Daoy (cell line): ENCODE measurements at places on chromosomes 6 and 20. TPM values are rescaled to one million over a fixed set of nuclear protein-coding genes. Genes with fewer than 3 reads are reported as not detected.

DNA sequence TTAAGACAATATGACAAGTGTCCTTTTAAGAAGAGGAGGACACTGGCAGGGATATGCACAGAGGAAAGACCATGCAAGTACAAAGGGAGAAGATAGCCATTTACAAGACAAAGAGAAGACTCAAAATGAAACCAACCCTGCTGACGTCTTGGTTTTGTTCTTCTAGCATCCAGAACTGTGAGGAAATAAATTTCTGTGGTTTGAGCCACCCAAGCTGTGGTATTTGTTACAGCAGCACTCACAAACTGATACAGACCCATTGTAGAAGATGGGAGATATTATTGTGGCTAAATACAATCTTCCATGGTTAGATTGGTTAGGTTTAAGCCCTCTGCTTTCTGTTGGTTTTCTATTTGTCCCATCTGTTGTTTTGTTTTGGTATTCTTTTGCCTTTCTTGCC lies 88.6 kb upstream of the SLC35F1 start:
- no peak for DNase-seq

GRCh38 chr20:52103335-52103912 lies 88.2 kb downstream of the ZFP64 start:
- DNase-seq, result peak; percentile 35

Gene SALL4
- total RNA-seq, result 0.83 and 0.86 TPM in 2 replicates

DNA sequence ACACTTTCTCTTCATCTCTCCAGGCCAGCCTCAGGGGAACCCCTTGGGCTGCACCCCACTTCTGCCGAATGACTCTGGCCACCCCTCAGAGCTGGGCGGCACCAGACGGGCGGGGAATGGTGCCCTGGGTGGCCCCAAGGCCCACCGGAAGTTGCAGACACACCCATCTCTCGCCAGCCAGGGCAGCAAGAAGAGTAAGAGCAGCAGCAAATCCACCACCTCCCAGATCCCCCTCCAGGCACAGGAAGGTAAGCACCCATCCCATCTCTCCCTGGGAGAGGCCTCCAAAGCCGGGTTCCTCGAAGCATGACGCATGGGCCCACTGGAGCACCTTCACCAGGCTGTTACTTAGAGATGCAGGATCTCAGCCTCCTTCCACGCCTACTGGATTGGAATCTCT lies 11.3 kb downstream of the MDFI start:
- no peak for DNase-seq

Gene C6orf132
- not detected in 2 replicates for total RNA-seq

DNA sequence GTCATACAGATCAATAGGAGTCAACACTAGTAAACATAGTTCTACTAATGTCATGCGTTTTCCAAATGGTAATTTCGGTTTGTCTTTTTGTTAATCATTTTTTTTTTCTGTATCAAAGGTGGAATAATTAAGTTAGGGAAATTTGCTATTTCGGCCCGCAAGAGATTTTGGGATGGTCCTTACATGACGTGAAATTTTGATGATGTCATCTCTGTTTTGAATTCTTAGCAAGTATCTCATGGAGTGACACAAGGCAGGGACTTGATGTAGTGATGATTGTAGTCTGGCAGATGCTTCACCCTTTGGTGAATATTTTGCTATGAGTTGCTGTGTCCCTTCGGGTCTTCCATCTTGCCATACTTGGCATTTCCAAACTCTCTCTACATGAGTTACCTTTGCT lies 608.0 kb downstream of the BCKDHB start:
- DNase-seq, result no peak

DNA sequence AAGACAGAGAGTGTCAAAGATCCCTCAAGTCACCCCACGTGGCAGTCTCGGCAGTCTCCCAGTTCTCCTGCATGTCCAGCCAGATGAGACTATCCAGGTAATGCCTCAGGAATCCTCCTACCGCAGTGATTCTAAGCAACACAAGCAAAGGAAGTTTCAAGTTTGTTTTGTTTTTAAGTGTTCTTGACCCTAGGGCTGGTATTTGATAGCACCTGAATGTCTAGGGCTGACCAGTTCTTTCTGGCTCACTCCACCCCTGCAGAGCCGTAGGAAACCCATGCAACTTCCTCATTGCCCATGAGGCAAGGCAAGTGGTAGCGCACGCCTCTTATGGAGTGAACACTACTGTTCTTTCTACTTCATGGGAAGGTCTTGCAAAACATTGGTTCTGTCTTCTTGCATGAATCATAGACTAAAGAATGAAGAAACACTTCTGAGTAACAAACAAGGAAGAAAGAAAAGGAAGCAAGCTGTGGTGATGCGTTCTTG lies 24.8 kb upstream of the FOXQ1 start:
- peak; percentile 67 for DNase-seq

Gene SGK2
- 0.06 TPM in 1 of 2 replicates, not detected in the other for total RNA-seq

Gene SRSF12
- total RNA-seq, result 0.36 and 0.51 TPM in 2 replicates

Gene SAMD5
- 2.0 and 2.7 TPM in 2 replicates for total RNA-seq

DNA sequence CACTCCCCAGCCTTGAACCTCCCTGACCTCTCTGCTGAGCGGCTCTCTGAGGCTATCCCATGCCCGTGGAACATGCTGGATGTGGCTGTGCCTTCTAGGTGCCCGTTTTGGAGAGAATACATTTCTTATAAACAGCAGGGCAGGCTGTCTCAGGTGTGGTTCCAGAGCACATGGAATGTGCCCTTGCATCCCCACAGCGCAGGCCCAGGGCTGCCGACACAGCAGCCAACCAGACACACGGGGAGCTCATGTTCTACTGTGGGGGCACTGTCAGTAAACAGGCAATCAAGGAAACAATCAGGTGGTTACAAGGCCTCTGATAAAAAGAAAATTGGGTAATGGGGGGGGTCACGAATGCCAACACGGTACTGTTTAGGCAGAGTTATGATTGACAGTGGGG lies 30.8 kb downstream of the FOXC1 start:
- DNase-seq, result no peak

GRCh38 chr20:45254383-45255262 lies at the start of gene SLPI:
Gene SLPI, minus strand, starts transcription at chr20:45254564. Its CDS starts 21 bp downstream, at chr20:45254543.
- DNase-seq, result peak; percentile 16

DNA sequence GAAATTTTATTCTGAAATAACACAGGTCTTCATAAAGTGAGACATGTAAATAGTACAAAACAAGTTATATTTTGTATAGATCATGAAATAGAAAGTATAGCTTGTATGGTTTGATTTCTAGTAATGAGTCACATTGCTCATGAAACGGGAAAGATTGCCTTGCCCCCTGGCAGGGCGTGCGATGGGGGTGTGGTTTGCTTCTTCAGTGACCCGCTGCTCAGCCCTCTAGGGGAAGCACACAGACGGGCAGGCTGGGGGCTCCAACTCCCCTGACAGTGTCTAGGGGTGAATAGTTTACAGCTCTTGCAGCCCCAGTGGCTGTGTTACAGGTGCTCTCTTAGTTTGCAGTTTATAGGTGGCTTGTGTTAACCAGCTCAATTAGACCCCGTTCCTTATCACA lies 170.5 kb upstream of the RGS17 start:
- peak; percentile 43 for DNase-seq

GRCh38 chr6:125810445-125810844 lies 19.7 kb downstream of the NCOA7 start:
- no peak for DNase-seq

Gene SLC22A1
- 0.23 and 2.8 TPM in 2 replicates for total RNA-seq

GRCh38 chr20:57501461-57502335 lies 23.2 kb downstream of the CTCFL start:
- peak; percentile 49 for DNase-seq

DNA sequence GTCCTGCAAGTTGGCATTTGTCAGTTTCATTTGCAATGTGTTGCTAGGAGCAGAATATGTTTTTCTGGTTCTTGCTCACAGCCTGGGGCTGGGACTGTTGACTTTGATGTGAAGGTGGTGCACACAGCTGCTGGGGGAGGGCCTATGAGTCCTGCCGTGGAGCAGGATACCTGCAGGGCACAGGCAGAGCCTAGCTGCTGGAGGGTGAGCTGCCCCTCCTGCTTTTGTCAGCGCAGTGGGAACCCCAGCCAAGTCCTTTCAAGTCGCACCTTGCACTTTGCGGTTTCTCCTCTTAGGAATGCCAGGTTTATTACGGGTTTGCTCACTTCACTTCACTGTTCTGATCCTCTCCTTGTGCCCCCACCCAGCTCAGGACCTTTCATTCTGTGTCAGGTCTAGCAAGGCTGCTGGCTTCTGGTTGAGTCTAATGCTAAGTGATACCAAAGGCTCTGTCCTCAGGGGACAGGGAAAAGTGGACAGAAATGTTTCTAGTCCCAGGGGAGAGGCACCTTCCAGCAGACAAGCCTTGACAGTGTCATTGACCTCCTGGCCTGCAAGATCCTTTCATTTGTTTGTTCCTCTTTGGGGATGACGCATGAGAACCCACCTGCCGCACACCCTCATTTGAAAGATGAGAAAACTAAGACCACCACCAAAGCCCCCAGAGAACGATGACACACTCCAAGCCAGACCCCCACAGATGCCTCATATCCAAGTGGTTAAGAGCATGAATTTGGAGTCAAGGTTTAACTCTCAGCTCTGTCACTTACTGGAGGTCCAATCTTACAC lies 2.7 kb upstream of the SPO11 start:
- no peak for DNase-seq

Gene MTFR2
- 10.1 and 26.0 TPM in 2 replicates for total RNA-seq

- no peak for DNase-seq
These were observed 161.0 kb downstream of the DHX35 start for GRCh38 chr20:39123185-39123557.

Gene CD109
- 34.0 and 36.6 TPM in 2 replicates for total RNA-seq

GRCh38 chr6:157981395-157982101 lies at the start of gene SYNJ2:
Gene SYNJ2, plus strand, starts transcription at chr6:157981863. Its CDS starts 99 bp downstream, at chr6:157981962.
- peak; percentile 94 for DNase-seq

- DNase-seq, result no peak
These were observed 14.4 kb upstream of the WFDC8 start for GRCh38 chr20:45593498-45593897.

Gene PSMB8
- 108 and 133 TPM in 2 replicates for total RNA-seq

GRCh38 chr6:89172131-89172530 lies 26.3 kb downstream of the PM20D2 start:
- no peak for DNase-seq

DNA sequence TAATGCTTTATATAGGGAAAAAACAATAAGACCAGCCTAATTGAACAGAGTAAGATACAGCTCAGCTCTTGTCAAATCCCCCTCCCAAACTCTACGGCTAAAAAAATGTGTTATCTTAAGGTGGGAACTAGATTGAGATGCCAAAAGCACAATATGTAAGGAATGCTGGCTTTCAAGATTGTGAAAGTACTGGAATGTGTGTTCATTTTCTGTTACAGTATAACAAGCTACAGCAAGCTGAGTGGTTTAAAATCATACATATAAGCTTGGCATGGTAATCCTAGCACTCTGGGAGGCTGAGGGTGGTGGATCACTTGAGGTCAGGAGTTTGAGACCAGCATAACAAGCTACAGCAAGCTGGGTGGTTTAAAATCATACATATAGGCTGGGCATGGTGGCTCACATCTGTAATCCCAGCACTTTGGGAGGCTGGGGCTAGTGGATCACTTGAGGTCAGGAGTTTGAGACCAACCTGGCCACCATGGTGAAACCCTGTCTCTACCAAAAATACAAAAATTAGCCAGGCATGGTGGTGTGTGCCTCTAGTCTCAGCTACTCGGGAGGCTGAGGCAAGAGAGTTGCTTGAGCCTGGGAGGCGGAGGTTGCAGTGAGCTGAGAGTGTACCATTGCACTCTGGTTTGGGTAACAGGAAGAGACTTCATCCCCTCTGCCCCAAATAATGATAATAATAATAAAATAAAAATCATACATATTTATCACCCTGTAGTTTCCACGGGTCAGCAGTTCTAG lies 297.7 kb downstream of the DOK5 start:
- no peak for DNase-seq

- DNase-seq, result no peak
These were observed 36.8 kb upstream of the ME1 start for GRCh38 chr6:83467620-83468036.

DNA sequence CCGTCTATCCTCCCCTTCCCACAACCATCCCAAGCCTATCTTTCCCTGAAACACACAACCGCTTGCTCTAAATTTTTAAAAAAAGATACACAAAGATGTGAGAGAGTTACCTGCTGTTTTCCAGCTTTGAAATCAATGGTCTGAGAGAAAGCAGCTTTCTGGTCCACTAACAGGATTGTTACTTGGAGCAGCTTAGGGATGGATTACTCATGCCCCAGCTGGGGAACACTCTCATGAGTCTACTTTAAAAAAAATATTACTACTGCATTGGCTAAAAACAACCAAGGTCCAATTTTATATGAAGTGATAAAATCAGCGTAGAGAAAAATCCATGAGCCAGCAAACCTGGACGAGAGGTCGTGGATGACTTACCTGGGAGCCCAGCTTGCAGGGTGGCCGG lies 29.6 kb upstream of the FOXC1 start:
- DNase-seq, result no peak

Gene GJA10
- not detected in 2 replicates for total RNA-seq

Gene LTB
- total RNA-seq, result 2.1 TPM in 1 of 2 replicates, not detected in the other

DNA sequence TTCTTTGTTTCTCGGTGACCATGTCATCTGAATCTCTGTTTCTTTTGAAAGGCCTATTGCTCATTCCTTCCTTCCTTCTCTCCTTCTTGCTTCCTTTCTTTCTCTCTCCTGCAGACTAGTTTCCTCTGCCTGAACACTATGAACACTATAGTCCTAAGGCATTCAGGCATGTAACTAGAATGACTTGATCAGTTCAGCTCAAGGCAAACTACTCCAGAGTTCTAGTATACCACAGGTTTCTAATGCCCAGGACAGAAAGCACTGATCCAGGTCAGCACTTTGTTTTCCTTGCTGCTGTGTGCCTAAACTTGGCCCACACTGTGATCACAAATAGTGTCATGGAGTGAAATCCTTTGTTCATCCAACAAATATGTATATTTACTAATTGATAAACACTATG lies 324.1 kb upstream of the GJE1 start:
- DNase-seq, result no peak

GRCh38 chr20:48211847-48212246 lies 426.6 kb upstream of the SULF2 start:
- DNase-seq, result no peak

Gene ARID1B
- total RNA-seq, result 15.7 and 16.3 TPM in 2 replicates

Gene BACH2
- total RNA-seq, result 0.46 and 0.60 TPM in 2 replicates

Gene CLVS2
- under 0.01 TPM in 1 of 2 replicates, not detected in the other for total RNA-seq

Gene ABT1
- total RNA-seq, result 22.4 and 25.9 TPM in 2 replicates

DNA sequence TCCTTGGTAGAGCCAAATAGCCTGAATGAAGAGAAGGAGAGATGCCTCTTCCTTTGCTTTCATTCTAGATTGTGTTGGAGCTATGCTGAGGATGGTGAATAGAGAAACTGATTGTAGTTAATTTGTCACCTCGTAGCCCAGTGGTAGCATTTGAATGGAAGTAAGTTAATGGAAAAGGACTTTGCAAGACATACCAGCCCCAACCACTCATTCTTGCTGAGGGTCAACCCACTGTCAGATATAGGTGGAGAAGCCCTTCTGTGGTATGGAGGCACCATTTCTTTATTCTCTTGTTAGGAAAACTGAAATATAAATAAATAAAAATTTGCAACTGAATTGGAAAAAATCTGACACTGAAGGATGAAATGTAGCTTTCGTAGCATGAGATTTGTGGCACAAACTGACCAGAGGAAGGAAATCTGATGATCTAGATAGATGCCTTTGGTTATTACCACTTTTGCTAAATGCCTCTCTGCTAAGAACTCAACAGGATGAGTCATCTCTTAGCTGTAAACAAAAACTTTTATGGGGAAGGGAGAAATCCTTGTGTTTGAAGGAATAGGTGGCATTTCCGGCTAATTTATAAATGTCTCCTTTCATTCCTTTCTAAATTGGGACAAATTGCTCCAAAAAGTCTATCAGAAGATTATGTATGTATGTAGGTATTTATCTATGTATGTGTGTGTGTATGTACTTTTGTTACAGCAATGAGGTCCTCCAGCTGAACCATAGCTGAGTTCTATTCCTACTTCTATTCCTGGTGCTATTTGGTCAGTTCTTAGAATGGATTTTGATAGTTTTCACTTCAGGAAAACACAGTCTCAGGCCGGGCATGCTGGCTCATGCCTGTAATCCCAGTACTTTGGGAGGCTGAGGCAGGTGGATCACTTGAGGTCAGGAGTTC lies 76.5 kb upstream of the SUPT3H start:
- peak; percentile 32 for DNase-seq
